ENCODE measurements at places on chromosomes 16 and 17. TPM values are rescaled to one million over a fixed set of nuclear protein-coding genes. Genes with fewer than 3 reads are reported as not detected.

DNA sequence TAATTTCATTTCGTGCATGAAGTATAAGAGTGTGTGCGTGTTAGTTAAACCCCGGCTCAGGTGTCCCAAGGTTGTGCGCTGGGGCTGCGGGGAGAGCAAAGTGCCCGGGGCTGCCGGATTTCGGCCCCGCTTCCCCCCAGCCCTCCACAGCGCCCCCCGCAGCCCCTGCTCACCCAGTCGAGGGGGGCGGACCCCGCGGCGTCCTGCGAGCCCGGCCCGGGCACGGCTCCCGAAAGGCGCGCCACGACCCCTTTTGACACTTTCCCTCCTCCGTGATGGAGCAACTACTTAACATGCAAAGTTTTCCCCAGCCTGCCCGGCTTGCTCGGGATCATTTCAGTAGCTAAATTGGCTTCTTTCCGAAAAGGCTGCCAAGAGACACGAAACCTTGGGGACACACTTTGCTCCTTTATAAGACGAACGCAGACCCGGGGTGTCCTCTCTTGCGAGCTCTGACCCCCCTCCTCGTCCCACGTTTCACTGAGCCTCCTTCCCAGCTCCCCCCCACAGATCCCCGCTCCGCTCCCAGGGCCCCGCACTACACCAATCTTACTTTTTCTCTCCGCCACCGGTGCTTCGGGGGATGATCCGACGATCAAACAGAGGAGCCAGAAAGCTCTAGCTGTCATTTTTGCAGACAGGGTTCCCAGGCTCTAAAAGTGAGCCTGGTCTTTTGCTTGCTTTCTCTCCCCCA is 552 bp downstream of the C17orf58 start:
- no peak for DNase-seq

The MARCHF10 gene
- polyA plus RNA-seq: 1.4 TPM

The GINS3 gene
- polyA plus RNA-seq: 12.2 TPM

The SHBG gene
- 7.3 TPM for polyA plus RNA-seq

- DNase-seq: no peak
Observed at GRCh38 chr16:528111-529011, 849 bp downstream of the CAPN15 start.

- no peak for DNase-seq
Observed at GRCh38 chr16:59899940-59900339, 1165.8 kb upstream of the GOT2 start.

DNA sequence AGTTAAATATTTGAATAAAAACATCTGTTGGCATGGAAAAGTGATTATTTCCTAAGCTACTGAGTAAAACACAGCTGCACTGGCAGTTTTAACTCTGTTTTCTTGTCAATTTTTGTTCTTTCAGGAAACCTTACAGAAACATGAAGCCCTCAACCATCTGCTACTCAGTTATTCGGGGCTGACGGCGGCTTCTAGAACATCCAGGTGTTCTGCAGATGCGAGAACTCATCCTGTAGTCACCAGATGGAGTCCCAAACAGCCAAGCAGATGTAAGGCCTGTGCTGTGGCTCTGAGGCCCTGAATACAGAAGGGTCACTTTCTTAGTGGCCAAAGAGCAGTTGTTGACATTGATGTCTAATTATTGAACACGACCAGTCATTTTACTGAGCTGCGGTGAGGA is 15.5 kb downstream of the ARSG start:
- no peak for DNase-seq

GRCh38 chr17:47844227-47844626 is 3.2 kb upstream of the SCRN2 start:
- no peak for DNase-seq

DNA sequence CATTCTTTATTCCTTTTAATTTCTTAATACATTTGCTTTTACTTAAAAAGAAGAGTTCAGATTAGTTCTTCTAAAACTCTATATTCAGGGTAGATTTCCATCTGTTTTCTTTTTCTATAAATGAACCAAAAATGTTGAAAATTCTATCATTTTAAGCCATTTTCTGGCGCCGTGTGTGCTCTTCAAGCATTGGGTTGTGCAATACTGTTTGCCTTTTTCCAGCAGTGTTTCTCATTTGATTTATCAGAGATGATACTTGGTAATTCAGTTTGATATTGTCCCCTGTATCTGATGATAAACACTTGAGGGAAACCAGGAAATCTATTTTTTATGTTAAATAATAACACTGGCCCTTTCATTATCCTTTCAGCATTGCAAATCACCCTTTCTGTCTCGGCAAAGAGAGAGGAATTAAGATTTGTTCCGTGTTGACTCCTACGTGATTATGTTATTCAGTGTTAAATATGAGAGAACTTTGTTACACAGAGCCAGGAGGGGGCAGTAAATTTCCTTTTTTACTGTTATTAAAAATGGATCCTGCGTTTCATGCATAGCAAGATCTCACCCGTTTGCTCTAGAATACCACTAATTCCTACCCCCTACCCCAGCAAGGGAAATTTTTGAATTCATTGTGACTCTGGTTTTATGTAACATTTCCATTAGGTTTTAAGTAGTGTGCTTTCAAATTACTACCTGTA is 606.9 kb upstream of the RBFOX1 start:
- DNase-seq: no peak

DNA sequence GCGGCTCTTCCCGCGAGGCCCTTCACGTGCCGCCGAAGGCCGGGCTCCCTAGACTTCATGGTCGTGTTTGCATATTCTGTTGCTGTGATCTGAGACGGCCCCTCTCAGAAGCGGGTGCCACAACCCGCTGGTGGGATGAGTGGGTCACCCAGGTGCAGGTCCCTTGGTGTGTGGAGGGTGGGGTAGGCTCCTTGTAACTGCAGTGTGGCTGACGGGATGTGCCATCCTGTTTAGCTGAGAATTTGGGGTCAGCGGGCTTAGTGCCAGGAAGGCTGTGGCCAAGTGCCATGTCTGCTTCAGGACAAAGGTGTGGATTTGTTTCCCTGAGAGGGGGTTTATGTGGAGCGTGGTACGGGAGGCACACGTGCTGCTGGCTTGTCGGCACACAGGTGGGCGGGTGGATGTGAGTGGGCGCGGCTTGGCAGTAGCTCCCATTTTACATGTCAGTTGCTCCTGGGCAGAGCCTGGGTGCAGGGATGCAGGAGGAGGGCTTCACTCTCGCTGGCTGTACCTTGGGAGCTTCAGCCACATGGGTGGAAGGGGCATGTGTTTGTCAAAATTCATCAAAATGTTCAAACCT is 9.2 kb upstream of the WFIKKN1 start:
- no peak for DNase-seq

- DNase-seq: no peak
Observed at GRCh38 chr17:9346296-9346926, 229.2 kb downstream of the STX8 start.

DNA sequence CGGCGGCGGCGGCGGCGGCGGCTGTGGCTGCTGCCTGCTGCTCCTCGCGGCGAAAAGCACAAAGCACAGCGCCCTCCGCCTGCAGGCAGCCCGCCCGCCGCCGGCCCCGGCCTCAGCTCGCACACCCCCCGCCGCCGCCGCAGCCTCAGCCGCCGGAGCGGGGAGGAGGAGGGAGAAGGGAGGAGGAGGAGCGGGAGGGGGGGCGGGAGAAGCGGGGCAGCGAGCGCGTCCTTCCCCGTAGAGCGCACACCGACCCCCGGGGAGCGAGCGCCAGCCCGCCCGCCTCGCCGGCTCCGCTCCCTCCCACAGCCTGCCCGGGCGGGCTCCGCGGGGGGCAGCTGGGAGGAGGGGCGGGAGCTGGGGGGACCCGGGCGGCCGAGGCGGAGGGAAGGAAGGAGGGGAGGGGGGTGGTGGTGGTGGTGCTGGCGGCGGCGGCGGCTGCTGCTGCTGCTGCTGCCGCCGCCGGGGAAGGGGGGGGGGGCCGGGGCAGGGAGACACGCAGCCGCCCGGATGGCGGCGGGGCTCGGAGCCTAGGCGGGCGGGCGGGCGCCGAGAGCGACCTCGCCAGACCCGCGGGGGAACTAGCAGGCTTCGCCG is at the start of gene UBTF:
Gene UBTF, minus strand, starts transcription at position 60 of the 597 bp plus-strand sequence. CDS start 1,446 bp downstream, outside the sequence.
- peak; percentile 79 for DNase-seq
